ENCODE measurements at places on chromosomes 5 and 9.

- DNase-seq = no peak
Observed at GRCh38 chr9:16417749-16418148, 452.7 kb downstream of the BNC2 start.

GRCh38 chr9:109289931-109290330, 30.9 kb downstream of the EPB41L4B start:
- no peak for DNase-seq

GRCh38 chr5:54774281-54775170, 210.9 kb downstream of the ESM1 start:
- DNase-seq = no peak

GRCh38 chr9:87891754-87892153, 9.1 kb downstream of the SPATA31E1 start:
- no peak for DNase-seq

- peak; percentile 55 for DNase-seq
Observed at GRCh38 chr9:114278881-114279570, 43.9 kb upstream of the ORM1 start.

DNA sequence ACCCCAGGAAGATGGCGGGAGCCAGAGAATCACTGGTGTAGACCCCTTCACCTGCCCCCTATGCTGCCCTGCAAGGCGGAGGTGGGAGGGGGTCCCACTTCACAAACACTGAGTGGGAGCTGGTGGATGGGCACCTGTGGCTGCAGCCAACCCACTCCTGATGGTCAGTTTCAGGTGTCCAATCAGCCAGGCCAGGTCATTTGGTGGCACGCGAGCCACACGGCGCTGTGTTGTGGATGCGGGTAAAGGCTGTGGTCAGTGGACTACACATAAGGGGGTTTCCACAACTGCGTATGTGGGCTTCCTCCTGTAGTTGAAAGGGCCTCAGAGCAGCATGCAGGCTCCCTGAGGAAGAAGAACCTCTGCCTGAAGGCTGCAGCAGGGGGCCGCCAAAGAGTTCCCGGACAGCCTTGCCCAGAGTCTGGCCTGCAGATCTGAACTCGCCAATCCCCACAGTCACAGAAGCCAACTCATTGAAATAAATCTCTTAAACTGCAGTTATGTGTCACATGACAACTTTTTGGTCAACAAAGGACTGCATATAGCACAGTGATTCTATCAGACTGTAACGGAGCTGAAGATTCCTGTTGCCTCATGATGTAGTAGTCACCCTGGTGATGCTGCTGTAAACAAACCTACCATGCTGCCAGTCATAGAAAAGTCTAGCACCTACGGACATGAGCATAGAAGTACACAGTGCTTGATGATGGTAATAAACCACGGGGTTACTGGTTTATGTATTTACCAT, 284.7 kb upstream of the IRX2 start:
- DNase-seq = no peak

DNA sequence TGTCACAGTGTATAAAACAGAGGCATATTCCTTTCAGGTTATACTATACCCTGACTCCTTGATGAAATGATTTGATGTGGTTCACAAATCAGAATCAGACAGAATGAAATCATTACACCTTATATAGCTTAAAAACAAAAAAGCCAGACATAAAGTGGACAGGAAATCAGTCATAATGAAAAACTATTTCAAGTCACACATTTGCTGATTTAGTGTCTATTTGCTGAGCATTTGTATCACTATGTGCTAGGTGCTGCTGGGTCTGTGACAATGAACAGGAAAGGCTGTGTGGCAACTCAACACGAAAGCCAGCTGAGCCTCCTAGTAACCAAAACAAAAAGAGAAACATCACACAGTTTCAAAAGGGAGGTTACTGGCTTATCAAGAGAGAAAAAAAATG, 194.0 kb downstream of the EFNA5 start:
- DNase-seq = no peak

GRCh38 chr9:110452227-110452801, 114.7 kb upstream of the TXNDC8 start:
- no peak for DNase-seq

- no peak for DNase-seq
Observed at GRCh38 chr9:136566901-136567300, 21.1 kb upstream of the NOTCH1 start.

GRCh38 chr9:91428927-91429351, 5.3 kb upstream of the NFIL3 start:
- DNase-seq = no peak

GRCh38 chr5:133524666-133525065, 87.7 kb downstream of the FSTL4 start:
- no peak for DNase-seq

GRCh38 chr5:134204575-134204974, 21.3 kb downstream of the PPP2CA start:
- DNase-seq = no peak

DNA sequence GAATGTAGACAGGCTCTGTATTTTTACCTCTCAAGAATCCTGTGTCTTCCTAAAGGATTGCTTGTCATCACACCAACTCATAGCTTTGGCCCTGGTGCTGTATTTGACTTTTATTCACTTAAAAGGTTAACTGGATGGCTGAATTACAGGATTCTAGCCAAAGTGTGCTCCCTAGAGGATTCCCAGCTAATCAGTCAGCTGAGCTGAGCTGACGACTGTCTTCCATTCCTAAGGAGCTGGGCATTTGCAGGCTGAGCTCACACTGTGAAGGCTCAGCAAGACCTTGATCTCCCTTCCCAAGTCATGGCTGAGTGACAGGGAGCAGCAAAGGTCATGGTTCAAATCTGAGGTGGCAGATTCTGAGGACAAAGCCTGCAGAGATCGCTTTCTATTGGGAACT, 59.0 kb upstream of the PALM2AKAP2 start:
- no peak for DNase-seq

DNA sequence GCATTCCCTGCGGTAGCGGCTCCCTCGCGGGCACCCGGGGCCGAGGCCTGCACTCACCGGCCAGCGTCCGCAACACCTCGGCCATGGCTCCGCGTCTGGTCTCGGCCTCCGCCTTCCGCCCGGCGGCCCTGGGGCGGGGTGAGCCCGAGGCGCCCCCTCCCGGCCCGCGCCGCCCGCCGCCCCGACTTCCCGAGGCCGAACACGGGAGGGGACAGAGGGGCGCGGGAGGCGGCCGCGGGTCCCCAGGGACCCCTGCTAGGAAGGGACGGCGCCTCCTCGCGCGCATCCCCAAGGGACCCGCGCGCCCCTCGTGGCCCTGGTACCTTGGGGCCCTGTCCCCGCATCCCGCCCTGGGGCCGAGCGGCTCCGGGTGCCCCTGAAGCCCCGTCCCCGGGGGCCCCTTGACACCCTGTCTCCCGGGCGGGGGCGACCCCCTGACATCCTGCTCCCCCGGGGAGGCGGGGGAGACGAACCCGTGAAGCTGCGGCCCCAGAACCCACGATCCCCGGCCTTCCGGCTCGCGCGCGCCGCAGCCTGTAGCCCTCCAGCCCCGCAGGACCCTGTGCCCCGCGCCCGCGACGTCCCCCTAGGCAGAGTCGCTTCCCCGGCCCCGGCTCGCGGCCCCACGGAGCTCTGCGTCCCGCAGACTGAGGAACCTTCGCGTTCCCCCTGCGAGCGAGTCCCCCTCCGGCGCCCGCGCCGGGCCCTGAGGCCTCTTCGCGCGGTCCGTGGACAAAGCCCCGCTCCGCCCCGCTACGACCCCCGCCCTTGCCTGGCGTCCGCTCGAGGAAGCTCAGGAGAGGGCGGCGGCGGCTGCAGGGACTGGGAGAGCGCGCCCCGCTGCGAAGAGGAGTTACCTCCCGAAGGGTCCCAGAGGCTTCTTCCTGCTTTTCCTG, at the start of gene ABO:
Gene ABO (minus strand): TSS at position 97 of the 896 bp plus-strand sequence.
- no peak for DNase-seq

DNA sequence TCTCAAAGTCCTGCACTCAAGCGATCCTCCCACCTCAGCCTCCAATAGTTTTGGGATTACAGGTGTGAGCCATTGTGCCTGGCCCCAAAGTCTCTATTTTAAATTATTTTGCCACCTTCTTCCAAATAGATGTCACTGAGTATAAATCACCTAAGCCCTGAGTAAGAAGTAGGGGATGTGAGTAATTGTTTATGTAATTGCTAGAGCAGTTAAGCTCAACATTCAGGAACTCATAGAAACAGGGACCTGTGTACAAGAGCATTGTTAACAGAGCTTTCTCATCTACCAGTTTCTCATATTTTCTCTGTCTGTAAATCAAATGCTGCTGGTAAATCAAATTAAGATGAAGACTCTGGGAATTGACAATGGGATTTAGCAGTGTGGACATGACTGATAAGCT, 26.3 kb downstream of the CDK7 start:
- DNase-seq = no peak

- DNase-seq = no peak
Observed at GRCh38 chr9:1536522-1537170, 478.5 kb upstream of the SMARCA2 start.

- peak; percentile 26 for DNase-seq
Observed at GRCh38 chr9:136849960-136850865, 1.0 kb downstream of the PHPT1 start.

- DNase-seq = no peak
Observed at GRCh38 chr9:97528529-97529230, 27.2 kb downstream of the TMOD1 start.

- DNase-seq = no peak
Observed at GRCh38 chr5:135216471-135217343, 182.3 kb downstream of the MACROH2A1 start.

- DNase-seq = no peak
Observed at GRCh38 chr9:1319436-1319835, 269.3 kb downstream of the DMRT2 start.

DNA sequence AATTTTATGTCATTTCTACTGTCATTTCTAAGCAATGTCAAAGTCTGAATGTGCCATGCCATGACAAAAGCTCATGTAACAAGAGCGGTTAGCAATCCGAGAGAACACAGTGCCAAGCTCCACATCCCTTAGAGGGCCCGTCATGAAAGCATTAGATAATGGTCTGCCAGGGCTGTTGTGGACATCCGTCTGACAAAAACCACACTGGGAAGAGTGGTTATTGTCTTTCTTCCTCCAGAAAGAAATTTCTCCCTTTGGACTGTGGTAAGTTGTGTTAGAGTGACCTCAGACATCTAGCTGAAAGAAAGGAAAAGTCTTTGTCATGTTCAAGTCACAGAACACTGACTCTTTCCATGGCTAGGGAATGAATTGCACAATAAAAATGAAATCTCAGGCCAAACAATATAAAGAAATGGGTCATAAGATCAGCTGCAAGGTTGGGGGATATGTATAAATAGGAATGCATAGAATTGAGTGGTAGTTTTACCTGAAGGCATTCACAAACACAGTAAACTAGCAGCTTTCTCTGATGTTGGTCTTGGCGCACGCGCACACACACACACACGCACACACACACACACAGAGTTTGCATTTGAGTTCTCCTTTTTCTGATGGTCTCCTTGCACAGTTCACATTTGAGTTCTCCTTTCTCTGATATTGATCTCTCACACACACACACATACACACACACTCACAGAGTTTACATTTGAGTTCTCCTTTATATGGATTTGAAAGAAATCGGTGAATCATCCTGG, 5.3 kb downstream of the SLC1A3 start:
- no peak for DNase-seq

GRCh38 chr9:6443661-6444060, 30.7 kb downstream of the UHRF2 start:
- DNase-seq = no peak
